Glutamatergic neuron (in vitro differentiated cells): ENCODE measurements at places on chromosomes 7 and 10.

- no peak for DNase-seq
These were observed 137.4 kb upstream of the TCERG1L start for GRCh38 chr10:131448883-131449282.

- DNase-seq = peak; percentile 68
These were observed 157.3 kb downstream of the TMEM178B start for GRCh38 chr7:141231018-141231792.

DNA sequence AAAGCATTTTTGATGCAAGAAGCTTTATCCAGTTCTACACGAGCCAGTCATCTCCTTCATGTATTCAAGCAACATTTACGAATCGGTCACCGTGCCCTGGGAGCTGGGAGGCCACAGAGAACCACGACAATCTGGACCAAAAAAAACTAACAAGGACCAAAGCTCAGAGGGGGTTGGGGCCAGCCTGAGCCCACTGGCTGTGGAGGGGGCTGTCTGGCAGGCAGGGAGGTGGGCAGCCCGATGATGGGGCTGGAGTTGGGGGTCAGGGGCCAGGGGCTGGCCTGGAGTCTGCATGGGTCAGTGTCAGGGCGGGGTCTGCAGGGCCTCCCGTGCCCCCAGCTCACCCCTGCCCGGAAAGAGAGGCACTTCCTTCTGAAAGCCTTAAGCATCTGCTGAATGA, 12.5 kb upstream of the GRIFIN start:
- DNase-seq = peak; percentile 12

GRCh38 chr10:121511943-121512342, 86.3 kb downstream of the FGFR2 start:
- DNase-seq = no peak

- DNase-seq = no peak
These were observed 19.7 kb downstream of the TSPAN12 start for GRCh38 chr7:120838281-120838682.

DNA sequence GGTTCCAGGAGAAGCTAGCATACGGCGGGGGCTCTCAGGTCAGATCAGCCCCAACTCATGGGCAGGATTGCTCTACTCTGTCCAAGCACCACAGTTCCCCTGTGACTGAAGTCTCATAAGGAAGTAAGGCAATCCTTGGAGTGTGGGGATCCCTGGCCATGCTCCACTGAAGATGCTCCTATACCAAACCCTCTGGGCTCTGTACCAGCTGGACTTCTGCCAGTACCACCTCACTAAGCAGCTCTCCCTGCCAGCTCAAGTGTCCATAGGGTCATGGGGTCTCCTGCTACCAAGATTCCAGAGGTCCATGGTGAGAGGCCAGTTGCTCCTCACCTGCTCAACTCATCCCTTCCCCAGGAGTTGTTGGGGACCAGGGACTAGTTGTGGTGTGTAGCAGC, 355.7 kb upstream of the STEAP1 start:
- no peak for DNase-seq

DNA sequence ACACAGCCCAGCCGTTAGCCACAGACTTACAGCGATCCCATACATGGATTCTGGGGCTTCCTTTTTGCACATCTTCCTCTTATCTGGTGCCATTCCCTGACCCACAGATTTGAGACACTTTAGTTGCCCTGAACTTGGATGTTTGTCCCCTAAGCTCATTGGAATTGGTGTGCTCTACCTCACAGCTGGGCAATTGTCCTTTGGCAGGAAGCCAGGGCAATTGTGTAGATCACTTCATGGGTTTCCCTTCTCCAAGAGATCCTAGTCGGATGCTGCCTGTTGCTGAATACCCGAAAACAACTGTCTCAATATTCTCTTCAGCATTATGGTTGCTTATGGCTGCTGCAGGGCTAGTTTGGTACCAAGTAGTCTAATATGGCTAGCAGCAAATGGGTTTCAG, 470.7 kb upstream of the MKI67 start:
- DNase-seq = no peak

DNA sequence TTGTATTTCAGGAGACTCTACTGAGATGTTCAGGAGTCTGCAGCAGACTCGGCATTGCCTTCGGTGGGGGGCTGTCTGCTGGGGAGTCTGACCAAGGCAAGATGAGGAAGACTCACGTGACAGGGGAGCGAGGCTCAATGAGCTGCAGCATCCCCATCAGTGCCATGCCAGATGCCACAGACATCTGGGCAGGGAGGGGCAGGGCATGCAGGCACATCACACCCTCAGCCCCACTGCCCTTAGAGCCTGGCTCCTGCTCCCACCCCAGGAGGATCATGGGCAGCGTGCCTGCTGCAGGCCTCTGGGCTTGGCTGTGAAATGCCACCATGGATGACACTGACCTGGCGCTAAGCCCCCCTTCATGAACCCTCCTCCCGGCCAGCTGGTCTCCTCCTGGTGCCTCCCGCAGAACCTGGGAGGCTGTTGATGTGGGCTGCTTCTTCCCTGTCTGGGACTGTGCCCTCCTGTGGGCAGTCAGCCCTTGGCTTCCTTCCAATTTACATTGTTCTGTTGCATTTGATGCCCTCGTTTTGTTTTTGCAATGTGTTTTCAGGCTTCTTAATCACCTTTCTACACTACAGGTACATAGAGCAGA, 235.0 kb downstream of the PAXIP1 start:
- no peak for DNase-seq
